ENCODE measurements at places on chromosomes 13 and 19.

DNA sequence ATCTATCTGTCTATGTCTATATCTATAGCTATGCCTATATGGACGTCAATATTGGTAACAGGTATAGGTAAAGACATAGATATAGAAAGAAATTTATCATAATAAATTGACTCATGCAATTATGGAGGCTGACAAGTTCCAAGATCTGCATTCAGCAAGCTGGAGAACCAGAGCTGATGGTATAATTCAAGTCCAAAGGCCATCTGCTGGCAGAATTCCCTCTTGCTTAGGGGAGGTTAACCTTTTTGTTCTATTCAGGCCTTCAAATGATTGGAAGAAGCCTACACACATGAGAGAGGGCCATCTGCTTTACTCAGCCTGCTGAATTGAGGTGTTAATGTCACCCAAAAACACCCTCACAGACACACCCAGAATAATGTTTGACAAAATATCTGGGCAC is 10.8 kb downstream of the RASL11A start:
- H3K4me3 ChIP-seq: no peak overlapping the region
- H3K36me3 ChIP-seq: no peaks in the 10 kb centered on the region
- H3K27me3 ChIP-seq: no peaks in the 10 kb centered on the region
- DNase-seq: no peak

GRCh38 chr13:65623148-65623547 is 1607.0 kb downstream of the PCDH9 start:
- H3K4me1 ChIP-seq: no peaks in the 10 kb centered on the region
- H3K36me3 ChIP-seq: no peaks in the 10 kb centered on the region

DNA sequence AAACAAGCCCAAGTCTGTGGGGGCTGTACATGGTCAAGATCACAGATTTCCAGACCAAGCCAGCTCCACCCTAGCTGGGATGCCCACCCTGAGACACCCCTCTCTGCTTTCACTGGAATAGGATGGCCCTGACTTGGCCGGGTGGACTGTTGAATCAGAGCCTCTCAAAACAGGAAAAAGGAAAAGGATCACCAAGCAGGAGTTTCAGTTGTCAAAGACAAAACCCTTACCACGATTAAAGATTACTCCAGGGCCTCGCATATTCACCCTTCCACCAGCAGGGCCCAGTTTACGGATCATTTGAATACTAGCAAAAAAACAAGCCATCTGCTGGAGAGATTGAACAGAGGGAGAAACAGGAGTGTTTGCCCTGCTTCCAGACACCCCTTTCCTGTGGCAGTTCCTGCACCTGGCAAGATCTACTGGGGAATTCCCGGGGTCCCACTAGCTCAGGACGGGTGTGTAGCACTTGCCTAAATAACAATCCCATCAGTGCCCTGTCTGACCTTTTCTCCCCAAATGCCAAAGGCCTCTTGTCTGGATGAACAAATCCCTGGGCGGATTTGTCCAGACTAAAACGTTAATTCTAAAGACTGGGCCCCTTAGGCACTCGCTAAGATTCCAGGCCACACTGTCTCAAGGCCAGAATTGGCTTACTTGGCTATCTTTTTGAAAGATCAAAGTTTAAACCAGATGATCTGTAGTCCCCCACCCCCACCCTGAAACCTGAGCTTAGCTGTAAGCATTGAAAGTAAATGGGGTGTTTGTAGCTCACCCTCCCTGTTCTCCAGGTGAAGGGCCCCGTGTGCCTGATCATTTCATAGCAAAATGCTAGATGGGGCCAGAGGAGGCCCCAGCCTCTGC is 38.4 kb downstream of the ACTN4 start:
- no peak for DNase-seq
- no peaks in the 10 kb centered on the region for H3K27me3 ChIP-seq
- H3K4me3 ChIP-seq: peak overlapping the region; percentile 11
- H3K27ac ChIP-seq: peak overlapping the region; percentile 77

DNA sequence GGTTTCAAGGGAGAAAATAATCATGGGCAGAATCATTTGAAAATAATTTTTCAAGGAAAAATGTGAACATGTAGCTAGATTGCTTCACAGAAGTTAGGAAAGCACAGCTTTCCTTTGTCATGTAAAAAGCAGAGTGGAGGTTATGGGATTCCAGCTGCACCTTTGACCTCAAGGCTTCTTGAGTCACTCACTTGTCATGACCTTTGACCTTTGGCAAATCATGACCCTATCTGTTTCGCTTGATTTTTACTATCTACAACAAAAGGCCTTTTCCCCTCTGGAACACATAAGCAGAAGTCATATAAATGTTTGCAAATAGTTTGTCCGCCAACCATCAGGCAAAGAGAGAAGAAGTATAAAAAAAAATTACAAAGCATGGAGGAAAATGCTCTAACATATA is 210.7 kb upstream of the MIR17HG start:
- H3K4me1 ChIP-seq: peaks cover 3% of the 10 kb centered on the region
- H3K36me3 ChIP-seq: no peaks in the 10 kb centered on the region
- DNase-seq: no peak
- no peak overlapping the region for H3K4me3 ChIP-seq
- H3K27me3 ChIP-seq: no peaks in the 10 kb centered on the region
- H3K27ac ChIP-seq: no peak overlapping the region

- H3K4me1 ChIP-seq: no peaks in the 10 kb centered on the region
- DNase-seq: no peak
- no peak overlapping the region for H3K4me3 ChIP-seq
Measured at GRCh38 chr13:82713687-82714405, 1168.4 kb downstream of the SLITRK1 start.

DNA sequence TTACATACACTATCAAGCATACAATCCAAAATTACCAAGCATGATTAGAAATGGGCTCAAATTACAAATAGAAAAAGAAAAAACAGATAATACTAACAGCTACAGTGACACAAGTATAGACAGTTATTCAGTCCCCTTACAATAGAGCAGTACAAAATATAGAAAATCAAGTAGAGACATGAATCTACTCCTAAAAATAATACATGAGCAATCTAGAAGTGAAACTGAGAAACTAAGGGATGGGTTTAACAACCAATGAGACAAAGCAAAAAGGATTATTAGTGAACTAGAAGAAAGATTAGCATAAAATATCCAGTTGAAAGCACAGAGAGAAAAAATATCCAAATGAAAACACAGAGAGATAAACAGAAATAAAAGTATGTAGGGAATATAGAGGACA is 426.7 kb downstream of the TBC1D4 start:
- DNase-seq: no peak
- H3K27me3 ChIP-seq: peaks cover 19% of the 10 kb centered on the region
- H3K27ac ChIP-seq: no peak overlapping the region
- H3K4me3 ChIP-seq: no peak overlapping the region
- no peaks in the 10 kb centered on the region for H3K4me1 ChIP-seq

DNA sequence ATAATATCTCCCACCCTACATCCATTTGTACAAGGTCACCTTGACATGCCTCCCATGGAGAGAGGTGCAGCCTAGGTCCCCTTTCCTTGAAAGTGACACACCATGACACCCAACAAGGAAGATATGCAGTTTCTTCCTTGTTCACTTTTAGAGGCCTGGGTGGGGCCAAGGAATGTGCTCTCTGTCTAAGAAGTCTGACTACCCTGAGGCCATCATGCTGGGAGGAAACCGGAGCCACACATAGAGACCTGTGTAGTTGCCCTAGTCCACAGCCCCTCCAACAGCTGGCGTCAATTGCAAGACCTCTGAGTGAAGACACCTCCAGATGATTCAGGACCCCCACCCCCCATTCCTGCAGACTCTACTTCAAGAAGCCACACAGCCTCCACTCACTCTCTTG is 11.0 kb downstream of the SYDE1 start:
- no peak for DNase-seq
- H3K4me1 ChIP-seq: no peaks in the 10 kb centered on the region
- H3K27ac ChIP-seq: no peak overlapping the region
- no peak overlapping the region for H3K4me3 ChIP-seq

GRCh38 chr13:45607931-45608330 is 7.6 kb downstream of the ERICH6B start:
- H3K27ac ChIP-seq: no peak overlapping the region
- H3K4me3 ChIP-seq: no peak overlapping the region
- H3K27me3 ChIP-seq: peaks cover 24% of the 10 kb centered on the region
- no peaks in the 10 kb centered on the region for H3K36me3 ChIP-seq
- DNase-seq: no peak
- no peaks in the 10 kb centered on the region for H3K4me1 ChIP-seq

DNA sequence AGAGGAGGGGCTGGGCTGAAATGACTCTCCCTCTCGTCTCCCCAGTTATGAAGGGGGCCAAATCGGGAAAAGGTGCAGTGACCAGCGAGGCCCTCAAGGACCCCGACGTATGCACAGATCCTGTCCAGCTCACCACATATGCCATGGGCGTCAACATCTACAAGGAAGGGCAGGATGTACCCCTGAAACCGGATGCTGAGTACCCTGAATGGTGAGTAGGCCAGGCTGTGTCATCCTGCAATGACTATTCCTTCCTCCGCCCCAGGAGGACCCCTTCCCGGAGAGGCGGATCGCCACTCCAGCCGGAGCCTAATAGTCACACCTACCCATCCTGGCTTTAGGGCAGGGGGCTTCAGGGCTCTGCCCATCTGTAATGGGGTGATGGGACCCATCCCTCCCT is 2.6 kb downstream of the MRPL54 start:
- peaks cover 2% of the 10 kb centered on the region for H3K27me3 ChIP-seq
- H3K4me1 ChIP-seq: peaks cover 32% of the 10 kb centered on the region
- no peak overlapping the region for H3K27ac ChIP-seq
- peaks cover 51% of the 10 kb centered on the region for H3K36me3 ChIP-seq

GRCh38 chr19:7559102-7559501 is 23.6 kb downstream of the PNPLA6 start:
- H3K36me3 ChIP-seq: peaks cover 76% of the 10 kb centered on the region
- H3K27me3 ChIP-seq: no peaks in the 10 kb centered on the region
- no peak for DNase-seq
- no peak overlapping the region for H3K4me3 ChIP-seq

- no peak overlapping the region for H3K27ac ChIP-seq
- no peak for DNase-seq
- no peaks in the 10 kb centered on the region for H3K36me3 ChIP-seq
- peaks cover 35% of the 10 kb centered on the region for H3K27me3 ChIP-seq
- H3K4me1 ChIP-seq: no peaks in the 10 kb centered on the region
- no peak overlapping the region for H3K4me3 ChIP-seq
Measured at GRCh38 chr13:110259651-110260050, 47.3 kb downstream of the COL4A1 start.

DNA sequence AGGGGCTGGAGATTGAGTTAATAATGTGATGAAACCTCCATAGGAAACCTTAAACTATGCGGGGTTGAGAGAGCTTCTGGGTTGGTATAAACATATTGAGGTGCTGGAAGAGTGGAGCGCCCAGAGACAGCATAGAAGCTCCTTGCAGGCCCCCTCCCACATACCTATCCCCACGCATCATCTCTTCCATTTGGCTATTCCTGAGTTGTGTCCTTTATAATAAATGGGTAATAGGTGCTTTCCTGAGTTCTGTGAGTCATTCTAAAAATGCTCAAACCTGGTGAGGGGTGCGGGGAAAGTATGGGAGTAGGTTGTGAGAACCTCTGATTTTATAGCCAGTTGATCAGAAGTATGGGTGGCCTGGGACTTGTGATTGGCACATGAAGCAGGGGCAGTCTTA is 14.6 kb downstream of the CCDC122 start:
- no peak for DNase-seq
- H3K4me1 ChIP-seq: no peaks in the 10 kb centered on the region
- H3K36me3 ChIP-seq: no peaks in the 10 kb centered on the region
- no peaks in the 10 kb centered on the region for H3K27me3 ChIP-seq

DNA sequence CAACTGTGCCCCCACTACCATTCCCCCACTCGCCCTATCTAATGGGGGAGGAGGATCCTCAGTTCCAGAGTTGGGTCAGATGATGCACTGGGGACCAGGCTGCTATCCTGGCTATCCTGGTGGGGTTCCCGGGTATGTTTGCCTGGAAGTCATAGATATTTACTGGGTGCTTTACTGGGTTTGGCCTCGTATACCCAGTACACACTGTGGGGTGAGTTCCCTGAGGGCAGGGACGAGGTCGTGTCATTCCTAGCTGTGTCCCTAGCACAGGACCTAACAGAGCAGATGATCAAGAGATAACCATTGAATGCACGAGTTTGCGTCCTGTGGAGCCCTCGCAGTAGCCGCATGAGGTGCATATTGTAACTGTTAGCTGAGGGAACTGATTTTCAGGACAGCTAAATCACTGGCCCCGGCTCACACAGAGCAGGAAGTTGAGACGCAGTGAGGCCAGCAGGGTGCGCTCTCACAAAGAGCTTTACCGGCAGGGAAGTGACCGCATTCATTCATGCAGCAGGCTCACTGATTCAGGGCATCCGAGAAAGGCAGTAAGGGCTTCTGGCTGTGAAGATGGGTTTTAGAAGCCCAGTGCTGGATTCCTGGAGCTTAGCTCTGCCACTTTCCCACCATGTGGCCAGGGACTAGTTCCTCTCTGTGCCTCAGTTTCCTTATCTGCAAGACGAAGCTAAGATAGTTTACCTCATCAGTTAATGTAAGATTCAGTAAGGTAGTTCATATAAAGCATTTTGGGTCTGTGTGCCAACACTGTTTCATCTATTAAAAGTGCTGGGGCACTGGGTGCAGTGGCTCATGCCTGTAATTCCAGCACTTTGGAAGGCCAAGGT is 6.0 kb downstream of the RUVBL2 start:
- H3K4me3 ChIP-seq: no peak overlapping the region
- H3K27ac ChIP-seq: peak overlapping the region; percentile 61
- peak; percentile 79 for DNase-seq
- peaks cover 75% of the 10 kb centered on the region for H3K36me3 ChIP-seq

DNA sequence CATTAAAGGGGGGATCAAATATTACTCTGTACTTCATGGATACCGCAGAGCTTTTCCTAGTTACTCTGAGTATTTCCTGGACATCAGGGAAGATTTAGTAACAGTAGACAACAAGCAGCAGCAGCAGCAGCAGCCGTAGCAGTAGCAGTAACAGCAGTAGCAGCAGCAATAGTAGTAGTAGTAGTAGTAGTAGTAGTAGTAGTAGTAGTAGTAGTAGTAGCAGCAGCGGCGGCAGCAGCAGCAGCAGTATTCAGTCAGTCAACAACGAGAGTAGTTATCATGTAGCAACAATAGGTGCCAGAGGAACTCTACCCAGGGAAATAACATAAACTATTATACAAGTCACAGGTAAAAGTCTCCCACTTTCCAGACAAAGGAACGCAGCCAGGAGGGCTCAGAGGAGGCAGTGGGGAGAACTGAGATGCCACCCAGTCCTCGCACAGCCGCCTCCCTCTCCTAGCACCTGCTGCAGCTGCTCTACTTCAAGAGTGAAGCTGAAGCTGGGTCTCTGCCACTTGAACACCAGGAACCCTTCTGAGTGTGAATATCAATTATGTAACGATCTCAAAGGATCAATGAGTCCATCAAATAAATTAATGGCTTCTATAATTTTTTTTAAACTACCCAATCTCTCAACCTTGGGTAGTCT is 1.3 kb upstream of the DOCK9 start:
- DNase-seq: no peak
- H3K4me3 ChIP-seq: no peak overlapping the region
- H3K36me3 ChIP-seq: peaks cover 1% of the 10 kb centered on the region
- H3K27me3 ChIP-seq: no peaks in the 10 kb centered on the region

- no peak overlapping the region for H3K4me3 ChIP-seq
- H3K4me1 ChIP-seq: no peaks in the 10 kb centered on the region
- DNase-seq: no peak
- H3K36me3 ChIP-seq: no peaks in the 10 kb centered on the region
- H3K27ac ChIP-seq: no peak overlapping the region
- no peaks in the 10 kb centered on the region for H3K27me3 ChIP-seq
Measured at GRCh38 chr13:113427562-113428468, 25.5 kb downstream of the ADPRHL1 start.

- H3K4me3 ChIP-seq: no peak overlapping the region
- peaks cover 78% of the 10 kb centered on the region for H3K4me1 ChIP-seq
- H3K36me3 ChIP-seq: peaks cover 83% of the 10 kb centered on the region
- peak overlapping the region; percentile 88 for H3K27ac ChIP-seq
- no peaks in the 10 kb centered on the region for H3K27me3 ChIP-seq
- peak; percentile 42 for DNase-seq
Measured at GRCh38 chr13:111177081-111177711, 62.1 kb downstream of the ARHGEF7 start.

Measured in activated T-cell treated with anti-CD3 and anti-CD28 coated beads, Interleukin-2, amount 50 U/mL, for 24 hours (primary cell).